ENCODE measurements at places on chromosomes 6 and 20.

GRCh38 chr20:40754339-40754943 is 65.4 kb upstream of the MAFB start:
- DNase-seq, result no peak

DNA sequence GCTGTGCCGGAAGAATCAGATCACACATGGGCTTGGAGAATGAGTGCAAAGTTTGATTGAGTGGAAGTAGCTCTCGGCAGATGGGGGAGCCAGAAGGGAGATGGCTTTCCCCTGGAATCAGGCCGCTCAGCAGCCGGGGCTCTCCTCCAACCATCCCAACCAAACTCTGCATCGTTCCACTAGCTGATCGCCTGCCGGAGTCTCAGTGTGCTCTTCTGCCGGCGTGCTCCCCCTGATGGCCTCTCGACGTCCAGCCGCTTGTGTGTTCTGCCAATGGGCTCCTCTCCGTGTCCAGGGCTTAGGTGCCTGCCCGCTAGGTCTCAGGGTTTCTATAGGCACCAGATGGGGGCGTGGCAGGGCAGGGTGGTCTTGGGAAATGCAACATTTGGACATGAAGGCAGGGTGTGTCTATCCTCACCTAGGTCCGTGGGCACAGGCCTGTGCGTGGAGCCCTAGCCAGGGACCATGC is 4.9 kb upstream of the BIRC7 start:
- DNase-seq, result no peak

DNA sequence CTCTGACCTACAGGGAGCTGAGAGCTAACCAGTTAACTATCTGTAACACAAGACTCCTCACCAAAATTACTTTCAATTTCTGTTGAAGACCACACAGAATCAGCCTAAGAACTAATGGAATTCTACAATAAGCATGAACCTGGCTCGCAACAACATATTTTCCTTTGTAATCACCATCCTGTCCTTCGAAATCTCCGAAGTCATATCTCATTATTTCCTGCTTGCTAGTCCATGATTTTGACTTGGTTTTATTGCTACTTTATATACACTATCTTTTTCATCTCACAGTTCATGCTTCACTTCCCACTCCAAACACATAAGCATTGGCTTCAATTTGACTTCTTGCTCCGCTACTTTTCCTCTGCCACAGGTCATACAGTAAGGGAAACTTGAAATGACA is 405.8 kb upstream of the FKBP1C start:
- no peak for DNase-seq

- no peak for DNase-seq
Measured at GRCh38 chr20:59051666-59052185, 9.1 kb upstream of the PRELID3B start.

- DNase-seq, result no peak
Measured at GRCh38 chr6:43741829-43742228, 28.2 kb upstream of the VEGFA start.

GRCh38 chr20:39643292-39643691 is 681.1 kb downstream of the DHX35 start:
- DNase-seq, result no peak

GRCh38 chr6:20403070-20403765 is 1.5 kb downstream of the E2F3 start:
- DNase-seq, result peak; percentile 92

GRCh38 chr6:20084411-20084810 is 127.9 kb downstream of the MBOAT1 start:
- DNase-seq, result no peak

- no peak for DNase-seq
Measured at GRCh38 chr6:166608774-166609173, 18.3 kb downstream of the RPS6KA2 start.
